Activated gamma-delta T cell treated with anti-CD3 and anti-CD28 coated beads, Interleukin-2, amount 50 U/mL, for 16 hours (primary cell): ENCODE measurements at places on chromosomes 1 and 21.

GRCh38 chr1:46535063-46535462 is 16.4 kb downstream of the KNCN start:
- DNase-seq = no peak

- no peak for DNase-seq
Observed at GRCh38 chr1:20847611-20848080, 60.5 kb upstream of the HP1BP3 start.

- no peak for DNase-seq
Observed at GRCh38 chr1:233010146-233010545, 59.7 kb downstream of the NTPCR start.

DNA sequence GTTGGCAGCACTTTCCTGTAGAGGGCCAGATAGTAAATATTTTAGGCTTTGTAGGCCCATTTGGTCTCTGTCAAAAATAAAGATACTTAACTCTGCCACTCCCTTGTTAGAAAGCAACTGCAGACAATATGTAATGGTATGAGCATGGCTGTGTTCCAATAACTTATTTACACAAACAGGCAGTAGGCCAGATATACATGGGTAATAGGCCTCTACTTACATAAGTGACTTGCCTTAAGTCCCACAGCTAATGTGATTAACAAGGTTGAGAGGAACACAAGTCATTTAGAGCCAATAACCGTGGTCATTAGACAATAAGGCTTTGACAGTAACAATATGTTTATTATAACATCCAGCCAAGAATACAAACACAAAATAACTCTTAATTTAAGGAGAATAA is 17.4 kb downstream of the CCT8 start:
- DNase-seq = no peak

DNA sequence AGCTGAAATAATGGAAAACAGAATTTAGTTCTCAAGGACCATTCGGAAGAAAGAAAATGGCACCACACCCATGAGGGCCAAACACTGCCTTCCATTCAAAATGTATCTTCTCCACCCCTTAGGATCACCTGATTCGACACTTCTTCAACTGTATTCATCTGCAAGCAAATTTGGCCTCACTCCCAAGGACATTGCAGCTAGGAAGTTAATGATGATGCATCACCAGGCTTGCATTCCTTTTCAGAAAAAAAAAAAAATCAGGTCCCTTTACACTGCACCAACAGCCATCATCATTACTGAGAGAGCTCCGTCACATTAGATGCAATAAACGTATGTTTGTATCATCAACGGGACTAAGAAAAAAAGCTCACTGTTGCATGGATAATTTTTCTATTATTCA is 368.3 kb downstream of the PCP4 start:
- no peak for DNase-seq

DNA sequence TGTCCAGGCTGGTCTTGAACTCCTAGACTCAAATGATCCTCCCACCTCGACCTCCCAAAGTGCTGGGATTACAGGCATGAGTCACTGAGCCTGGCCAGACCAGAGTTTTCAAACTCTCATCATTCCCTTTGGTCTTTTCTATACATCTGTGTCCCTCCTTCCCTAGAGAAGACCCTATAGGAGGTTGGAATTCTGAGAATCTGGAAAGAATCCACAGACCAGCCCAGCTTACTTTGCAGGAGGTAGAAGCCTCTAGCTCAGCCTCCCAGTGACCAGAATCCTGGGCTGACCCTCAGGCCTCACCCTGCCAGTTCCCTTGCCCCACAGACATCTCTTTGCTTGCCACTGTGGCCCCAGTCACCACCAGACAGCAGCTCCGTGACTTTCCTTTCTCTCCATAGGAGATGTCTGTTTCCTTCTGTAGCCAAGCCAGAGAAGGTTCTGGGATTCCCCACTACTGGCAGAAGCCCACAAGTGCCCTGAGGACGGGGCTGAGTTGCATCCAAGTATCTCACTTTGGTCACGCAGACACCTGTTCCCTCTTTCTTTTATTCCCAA is 34.7 kb upstream of the KHDRBS1 start:
- no peak for DNase-seq

DNA sequence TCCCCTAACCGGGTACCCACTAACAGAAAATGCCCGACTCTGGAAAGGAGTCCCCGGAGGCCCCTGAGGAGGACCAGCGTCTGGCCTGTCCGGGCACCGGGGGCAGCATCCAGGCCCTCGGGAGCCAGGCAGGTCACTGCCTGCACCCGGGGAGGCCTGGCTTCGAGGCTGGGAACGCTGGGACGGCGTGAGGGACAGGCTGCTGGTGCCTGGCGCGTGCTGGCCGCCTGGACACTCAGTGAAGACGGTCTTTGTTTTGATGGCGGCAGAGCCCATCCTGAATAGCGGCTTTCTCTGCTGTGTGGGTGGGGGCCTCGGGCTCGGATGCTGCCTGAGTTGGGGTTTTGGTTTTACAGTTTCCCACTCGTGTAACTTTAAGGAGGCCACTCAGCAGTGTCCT is 37.6 kb downstream of the PRKCZ start:
- no peak for DNase-seq

DNA sequence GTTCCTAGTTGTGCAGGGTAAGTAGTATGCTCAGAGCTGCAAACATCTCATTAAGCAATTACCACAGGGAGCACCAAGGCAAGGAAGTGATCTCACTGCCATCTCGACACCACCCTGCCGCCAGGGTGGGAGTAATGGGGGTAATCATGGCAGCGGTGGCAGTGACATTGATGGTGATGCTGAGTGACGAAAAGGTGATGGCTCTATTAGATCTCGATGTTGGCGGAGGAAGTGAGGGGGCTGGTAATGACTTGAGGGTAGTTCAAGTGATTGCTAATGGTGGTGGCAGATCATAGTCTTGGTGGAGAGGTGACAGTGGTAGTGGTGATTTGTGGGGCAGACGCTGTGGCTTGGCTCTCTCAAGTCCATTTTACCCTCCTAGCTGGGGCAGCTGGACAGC is 25.4 kb upstream of the TENT5B start:
- no peak for DNase-seq

DNA sequence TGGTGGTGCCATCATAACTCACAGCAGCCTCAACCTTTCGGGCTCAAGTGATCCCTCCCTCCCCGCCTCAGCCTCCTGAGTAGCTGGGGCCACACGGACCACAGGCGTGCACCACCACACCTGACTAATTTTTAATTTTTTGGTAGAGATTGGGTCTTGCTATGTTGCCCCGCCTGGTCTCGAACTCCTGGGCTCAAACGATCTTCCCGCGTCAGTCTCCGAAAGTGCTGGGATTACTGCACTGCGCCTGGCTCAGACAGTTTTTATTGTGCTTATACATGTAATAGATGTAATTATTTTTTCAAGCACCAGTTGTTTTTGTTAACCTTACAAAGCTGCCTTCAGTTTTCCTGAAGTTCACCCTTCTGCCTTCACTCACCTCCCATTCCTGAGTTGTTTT is 38.0 kb upstream of the HMGN1 start:
- DNase-seq = no peak

GRCh38 chr1:89959719-89960118 is 35.2 kb upstream of the ZNF326 start:
- no peak for DNase-seq

GRCh38 chr1:239647045-239647444 is 260.7 kb downstream of the CHRM3 start:
- DNase-seq = no peak

DNA sequence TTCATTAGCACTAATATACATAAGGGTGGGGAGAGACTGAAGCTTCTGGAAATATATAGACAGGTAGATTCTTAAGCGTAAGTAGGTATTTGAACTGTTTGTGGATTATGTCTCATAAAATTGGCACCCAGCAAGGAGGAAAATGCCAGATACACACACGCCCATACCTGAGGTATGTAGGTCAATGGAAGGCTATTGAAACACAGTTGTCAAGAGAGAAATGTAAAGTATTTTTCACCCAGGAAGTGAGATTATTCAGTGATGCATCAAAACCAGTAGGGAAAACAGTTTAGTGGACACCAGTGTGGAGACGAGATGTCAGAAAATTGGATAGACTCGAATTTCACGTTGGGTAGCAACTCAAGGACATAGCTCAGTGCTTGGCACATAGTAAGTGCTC is 4.7 kb upstream of the RSPH1 start:
- DNase-seq = no peak

GRCh38 chr1:229109320-229109761 is 161.6 kb upstream of the RAB4A start:
- DNase-seq = no peak

GRCh38 chr1:183879966-183880365 is 75.0 kb downstream of the RGL1 start:
- DNase-seq = no peak

- DNase-seq = no peak
Observed at GRCh38 chr1:50180367-50180766, 71.6 kb downstream of the ELAVL4 start.

GRCh38 chr1:9182784-9183257 is 51.8 kb upstream of the H6PD start:
- no peak for DNase-seq

DNA sequence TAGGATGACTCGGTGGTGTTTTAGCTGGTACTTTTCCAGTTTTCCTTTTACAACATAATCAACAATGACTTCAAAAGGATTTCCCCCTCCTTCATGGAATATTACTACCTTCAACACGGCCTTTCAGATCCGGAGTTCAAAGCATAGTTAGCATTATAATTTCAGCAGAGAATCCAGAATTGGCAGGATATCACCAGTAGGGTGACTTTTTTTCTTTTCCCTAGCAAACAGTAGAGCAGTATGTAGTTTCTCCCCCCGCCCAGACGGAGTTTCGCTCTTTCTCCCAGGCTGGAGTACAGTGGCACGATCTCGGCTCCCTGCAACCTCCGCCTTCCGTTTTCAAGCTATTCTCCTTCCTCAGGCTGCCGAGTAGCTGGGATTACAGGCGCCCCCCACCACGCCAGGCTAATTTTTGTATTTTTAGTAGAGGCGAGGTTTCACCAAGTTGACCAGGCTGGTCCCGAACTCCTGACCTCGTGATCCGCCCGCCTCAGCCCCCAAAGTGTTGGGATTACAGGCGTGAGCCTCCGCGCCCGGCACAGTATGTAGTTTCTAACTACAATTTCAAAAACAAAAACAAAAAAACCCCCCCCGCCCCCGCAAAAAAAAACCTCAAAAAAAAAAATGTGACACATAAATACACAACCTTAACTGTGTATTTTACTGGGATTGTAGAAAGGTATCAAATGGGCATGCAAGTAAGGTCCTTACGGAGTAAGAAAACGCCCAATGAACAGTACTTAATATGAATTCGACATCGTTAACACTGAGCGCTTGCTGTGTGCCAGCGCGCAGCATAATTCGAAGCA is 1.5 kb upstream of the COX20 start:
- DNase-seq = peak; percentile 32

DNA sequence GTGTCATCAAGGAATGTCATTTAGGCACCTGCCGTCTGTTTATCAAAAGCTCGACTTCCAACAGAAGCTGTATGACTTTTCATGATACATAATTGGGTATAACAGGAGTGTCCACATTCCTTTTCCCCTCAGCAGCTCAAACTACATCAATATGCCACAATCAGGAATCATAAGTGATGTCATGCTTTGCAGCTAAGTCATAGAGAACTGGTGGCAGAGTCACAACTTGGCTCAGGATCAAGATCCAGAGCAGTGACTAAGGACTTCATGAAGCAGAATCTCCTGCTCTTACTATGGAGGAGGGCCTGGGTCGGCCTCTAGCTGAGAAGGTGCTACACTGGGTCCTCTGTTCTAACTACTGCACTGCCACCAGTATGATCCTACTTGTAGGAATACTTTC is 36.5 kb upstream of the AGBL4 start:
- no peak for DNase-seq

DNA sequence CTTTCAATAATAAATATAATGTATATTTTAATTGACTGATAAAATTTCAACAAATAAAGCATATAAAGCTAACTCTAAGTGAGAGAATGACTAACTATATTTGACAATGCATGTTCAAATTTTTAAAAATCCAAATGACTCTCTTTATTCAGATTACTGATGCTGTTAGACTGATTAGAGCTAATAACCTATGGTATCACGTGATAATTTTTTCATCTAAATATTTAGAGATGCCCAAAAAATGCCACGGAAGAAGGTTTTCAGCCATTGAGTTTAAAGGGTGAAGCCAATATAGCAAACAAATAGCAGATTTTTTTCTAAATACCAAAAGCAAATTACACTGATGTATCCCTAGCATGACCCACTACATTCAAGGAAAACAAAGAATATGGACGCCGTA is 61.1 kb upstream of the OR10J4 start:
- no peak for DNase-seq

DNA sequence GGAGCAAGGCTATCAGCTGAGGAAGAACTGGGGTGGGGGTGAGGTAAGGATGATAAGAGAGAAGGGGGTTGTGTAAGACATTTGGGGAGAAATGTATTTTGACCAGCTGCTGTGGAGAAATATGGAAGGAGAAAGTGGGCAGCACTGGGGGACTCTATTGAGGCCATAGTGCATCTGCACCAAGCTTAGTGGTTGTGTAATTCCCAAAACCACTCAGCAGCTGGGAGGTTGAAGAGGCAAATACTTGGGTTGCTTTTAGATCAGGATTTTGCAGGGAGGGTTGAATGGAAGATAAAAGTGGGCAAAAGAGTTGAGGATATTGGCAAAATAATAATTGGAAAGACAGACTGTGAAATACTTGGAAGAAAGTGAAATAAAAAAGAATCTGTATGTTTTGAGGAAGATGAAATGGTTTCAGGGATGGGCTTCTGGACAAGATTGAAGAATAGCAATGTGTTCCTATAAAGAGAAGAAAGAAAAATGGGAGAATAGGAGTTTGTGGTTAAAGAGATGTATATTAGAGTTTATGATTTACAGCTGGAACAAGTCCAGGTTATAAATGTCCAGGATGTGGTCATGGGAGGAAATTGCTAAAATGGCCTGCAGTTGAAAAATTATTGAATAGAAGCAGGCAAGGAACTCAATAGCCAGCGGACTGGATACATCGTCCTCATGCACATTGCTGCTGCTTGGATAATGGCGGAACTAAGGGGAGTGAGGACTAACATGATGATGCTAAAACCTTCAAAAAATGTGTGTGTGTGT is 162.7 kb downstream of the DNM3 start:
- DNase-seq = no peak

GRCh38 chr1:114008993-114009392 is 29.7 kb downstream of the OLFML3 start:
- no peak for DNase-seq

- DNase-seq = no peak
Observed at GRCh38 chr21:18810136-18810535, 406.6 kb upstream of the TMPRSS15 start.
